Activated naive CD4-positive, alpha-beta T cell treated with anti-CD3 and anti-CD28 coated beads, Interleukin-2, amount 50 U/mL, for 72 hours (primary cell): ENCODE measurements at places on chromosomes 4 and X. TPM values are rescaled to one million over a fixed set of nuclear protein-coding genes. Genes with fewer than 3 reads are reported as not detected.

DNA sequence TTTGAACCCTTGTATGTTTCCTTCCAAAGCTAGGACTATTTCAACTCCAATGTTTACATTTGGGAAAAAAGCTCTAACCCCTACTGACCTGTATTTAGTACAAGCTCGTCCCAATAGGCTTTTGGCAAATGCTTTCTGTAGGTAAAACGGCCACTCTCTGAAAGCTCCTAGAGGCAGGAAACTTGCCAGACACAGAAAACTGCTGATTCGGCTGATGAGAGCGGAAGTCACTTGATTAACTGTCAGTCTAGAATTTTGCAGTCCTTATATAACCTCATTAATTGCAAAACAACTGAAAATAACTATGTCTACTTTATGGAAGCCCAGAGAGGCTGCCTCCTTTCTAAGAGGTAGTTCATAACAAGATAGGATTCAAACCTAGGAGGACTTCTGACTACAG lies 108.1 kb downstream of the TSPAN7 start:
- DNase-seq: no peak

GRCh38 chr4:125357675-125358074 lies 42.9 kb downstream of the FAT4 start:
- no peak for DNase-seq

DNA sequence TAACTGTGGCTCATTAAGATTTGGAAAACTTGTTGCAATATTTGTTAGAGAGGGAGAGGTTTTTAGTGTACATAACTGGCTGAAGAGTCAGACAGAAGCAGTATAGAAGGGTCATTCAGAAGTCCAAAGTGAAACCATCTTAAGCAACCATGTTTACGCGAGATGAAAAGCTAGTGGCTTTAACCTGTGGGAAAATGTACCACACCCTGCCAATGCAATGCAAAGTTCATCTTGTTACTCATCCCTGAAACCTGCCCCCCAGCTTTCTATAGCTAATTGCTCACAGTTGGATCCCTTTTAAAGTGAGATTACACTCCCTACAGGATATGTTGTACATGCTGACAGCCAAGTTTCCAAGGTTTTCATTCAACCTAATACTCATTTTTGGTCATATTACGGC lies 96.7 kb upstream of the RAPGEF2 start:
- DNase-seq: no peak

DNA sequence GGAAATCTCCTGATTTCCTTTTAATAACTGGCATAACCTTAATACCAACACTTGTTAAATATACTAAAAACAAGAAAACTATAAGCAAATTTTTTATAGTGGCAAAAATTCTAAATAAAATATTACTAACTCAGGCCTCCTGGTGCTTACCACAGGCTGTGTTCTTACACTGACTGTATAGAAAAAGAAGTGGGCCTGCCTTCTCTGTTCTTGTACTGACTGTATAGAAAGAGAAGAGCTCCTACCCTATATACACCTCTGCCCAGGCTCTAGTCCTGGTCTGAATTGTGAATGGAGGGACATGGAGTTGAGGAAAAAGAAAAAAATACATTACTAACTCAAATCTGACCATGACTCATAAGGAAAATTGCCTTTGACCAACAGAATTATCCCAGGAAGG lies 7.5 kb downstream of the ZNF41 start:
- no peak for DNase-seq

GRCh38 chr4:56181140-56181953 lies 205.9 kb downstream of the AASDH start:
- no peak for DNase-seq

DNA sequence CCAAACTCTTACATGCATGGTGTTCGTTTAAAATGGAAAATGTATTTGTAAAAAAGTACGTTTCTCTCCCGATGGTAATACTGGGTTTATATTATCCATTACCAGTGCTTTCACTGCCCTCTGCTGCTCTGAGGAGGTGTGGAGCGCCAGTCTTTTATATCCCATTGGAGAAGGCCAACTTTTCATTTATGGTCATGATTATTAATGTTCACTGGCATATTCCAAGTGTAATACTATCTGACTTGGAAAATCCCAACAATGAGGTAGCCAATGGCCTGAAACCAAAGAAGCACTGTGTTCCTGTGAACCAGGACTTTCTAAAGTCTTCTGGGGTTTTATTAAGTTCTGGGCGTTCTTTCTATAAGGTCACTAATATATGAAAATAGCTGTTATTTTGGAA lies 80.7 kb downstream of the SYNPO2 start:
- DNase-seq: no peak

DNA sequence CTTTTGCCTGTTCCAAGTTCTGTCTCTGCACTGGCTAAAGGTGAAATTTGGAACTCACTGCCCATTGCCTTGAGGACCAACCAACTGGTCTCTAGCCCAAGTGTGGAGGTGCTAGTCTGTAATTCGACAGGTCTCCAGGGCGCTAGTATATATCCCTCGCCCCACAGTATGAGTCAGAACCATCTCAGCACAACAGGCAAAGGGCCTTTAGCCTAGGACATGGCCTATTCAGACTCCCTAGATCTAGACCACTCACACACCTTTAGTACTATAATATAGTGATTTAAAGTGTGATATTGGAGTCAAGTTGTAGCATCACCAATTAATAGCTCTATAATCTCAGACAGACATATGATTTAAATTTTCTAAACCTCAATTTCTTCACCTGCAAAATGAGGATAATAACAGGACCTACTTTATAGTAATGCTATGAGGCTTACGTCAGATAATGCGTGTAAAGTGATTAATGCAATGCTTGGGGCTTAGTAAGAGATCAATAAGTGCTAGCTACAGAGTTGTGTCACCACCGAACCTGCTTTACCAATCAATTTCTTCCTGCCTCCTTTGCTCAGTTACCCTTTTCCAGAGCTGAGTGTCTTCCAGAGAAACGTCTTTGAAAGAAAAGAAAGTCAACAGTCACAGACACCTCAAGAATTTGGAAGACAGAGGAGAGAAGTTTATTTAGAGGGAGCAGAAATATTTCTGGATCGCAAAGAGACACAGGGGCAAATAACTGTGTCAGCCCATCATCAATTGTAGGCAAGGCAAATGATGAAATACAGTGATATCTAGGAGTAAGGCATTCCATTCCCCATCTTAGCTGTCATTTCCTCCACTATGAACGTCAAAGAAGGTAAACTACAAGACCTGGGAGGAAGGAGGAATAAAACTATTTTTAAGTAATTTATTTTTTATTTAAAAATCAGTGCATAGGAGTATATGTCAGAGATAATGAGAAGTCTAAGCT lies 2.3 kb downstream of the NOX1 start:
- DNase-seq: no peak

DNA sequence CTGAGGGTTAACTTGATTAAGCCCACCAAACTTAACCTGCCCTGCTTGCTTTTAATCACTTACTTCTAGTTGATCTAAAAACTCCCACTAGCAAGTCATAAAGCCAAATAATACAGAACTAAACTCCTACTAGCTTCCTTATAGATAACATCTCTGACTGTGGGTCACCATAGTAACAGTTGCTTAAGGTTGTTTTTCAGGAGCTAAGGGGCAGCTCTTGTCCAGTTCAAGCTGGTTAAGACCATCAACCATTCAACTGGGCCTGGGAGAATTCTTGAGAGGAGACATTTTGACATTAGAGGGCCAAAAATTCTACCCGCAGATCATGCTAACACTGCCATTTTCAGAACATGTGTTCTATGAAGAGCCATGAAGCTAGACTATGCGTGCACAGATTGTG lies 67.0 kb downstream of the UCHL1 start:
- no peak for DNase-seq

- DNase-seq: no peak
Observed at GRCh38 chr4:99640676-99641075, 17.0 kb downstream of the C4orf54 start.

DNA sequence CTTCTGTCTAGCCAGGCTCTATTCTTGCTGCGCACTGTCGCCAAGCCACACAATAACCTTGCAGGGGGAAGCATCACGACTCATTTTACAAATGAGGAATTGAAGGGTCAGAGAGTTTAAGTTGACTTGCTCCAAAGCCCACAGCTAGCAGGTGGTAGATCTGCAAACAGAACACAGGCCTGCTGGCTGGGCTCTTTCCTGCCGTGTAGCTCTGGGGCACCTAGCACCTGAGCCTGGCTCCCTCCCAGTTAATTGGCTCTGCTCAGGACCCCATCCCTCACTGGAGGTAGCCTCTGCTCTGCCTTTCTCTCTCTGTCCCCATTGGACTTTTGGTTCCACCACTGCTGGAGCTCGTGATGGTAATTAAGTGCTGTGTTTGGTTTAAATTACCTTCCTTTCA lies 98.5 kb downstream of the NSUN7 start:
- no peak for DNase-seq

DNA sequence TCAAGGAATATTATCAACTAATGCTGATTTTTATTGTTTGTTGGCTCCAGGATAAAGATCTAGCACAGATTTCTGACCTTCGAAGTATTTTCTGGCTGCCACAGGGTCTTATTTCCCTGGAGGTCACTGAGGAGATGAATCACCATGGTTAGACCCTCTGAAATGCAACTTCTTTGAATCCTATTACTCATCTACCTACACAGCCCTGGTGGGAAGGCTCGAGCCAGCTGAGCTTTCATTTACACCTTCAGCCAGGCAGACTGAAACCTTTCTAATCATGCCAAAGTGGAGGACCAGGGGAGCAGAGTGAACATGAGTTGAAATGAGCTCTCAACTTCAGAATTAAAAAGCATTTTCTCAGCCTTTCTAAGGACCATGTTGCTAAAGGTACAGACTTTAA lies 130.5 kb downstream of the SMIM20 start:
- no peak for DNase-seq

DNA sequence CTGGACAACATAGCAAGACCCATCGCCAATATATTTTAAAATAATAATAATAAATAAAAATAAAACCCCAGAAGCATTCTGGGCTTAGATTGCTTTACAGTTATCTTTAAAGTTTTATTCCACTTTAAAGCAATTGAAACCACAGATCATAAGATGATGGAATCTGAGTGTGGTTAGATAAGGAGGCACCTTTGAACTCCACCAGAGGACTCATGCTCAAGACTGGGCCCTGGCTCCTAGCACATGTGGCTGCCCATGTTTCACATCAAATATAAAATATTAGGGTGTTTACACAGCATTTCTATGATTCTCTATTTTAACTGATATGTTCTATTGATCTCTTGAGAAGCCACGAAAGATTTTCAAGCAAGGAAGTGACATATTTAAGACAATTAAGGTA lies 52.6 kb upstream of the BBS12 start:
- DNase-seq: no peak

- no peak for DNase-seq
Observed at GRCh38 chrX:122625821-122626220, 558.3 kb upstream of the GRIA3 start.

- DNase-seq: no peak
Observed at GRCh38 chr4:143302536-143302935, 34.1 kb upstream of the GAB1 start.

GRCh38 chr4:41505161-41505661 lies 32.7 kb upstream of the LIMCH1 start:
- no peak for DNase-seq

GRCh38 chr4:47933840-47934239 lies 19.5 kb upstream of the NFXL1 start:
- no peak for DNase-seq

- DNase-seq: no peak
Observed at GRCh38 chr4:2302387-2303119, 40.6 kb upstream of the MXD4 start.

- no peak for DNase-seq
Observed at GRCh38 chr4:2662598-2662997, 93.5 kb downstream of the TNIP2 start.

GRCh38 chr4:182922501-182923284 lies 5.5 kb upstream of the DCTD start:
- no peak for DNase-seq

DNA sequence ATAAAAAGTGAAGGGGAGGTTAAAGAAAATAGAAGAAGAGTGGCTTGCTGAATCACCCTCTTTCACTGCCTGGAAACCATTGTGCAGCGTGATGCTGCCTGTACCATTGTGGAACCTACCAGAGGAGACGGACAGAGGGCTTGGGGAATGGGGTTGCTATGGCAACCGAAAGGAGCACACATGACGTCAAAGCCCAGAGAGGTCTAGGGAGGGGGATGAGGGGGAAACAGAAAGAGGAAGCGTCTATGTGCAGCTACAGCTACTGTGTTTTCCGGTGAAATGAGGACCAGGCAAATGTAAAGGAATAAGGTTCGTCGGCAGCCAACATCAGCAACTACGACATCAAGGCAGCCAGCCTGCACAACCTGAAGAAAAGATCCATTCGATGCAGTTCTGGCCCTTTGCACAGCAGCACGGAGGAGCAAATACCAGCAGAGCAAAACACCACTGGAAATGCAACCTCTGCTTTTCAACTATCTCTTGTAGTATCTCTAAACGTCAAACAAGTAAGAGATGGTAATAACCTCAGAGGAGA lies at the start of gene MAPK10:
TSS of gene MAPK10 (minus strand) at position 110 of the 535 bp plus-strand sequence.
- no peak for DNase-seq

DNA sequence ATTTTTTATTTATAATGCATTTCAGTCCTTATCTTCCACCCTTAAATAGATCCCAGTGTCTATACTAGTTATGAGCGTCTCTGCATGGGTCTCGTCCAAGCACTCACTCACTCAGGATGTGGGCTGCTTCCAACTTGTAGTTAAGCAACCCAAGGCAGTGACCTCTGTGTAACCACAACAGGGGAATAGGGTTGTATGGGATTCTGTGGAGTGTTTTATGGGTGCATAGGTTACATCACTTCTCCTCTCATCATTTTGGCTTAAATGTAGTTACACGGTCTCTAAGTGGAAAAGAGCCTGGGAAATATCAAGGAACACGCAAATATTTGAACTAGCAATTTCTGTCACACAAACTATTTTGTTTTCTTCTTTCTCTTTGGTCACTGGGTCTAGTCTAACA lies 931.0 kb downstream of the STIM2 start:
- no peak for DNase-seq

- no peak for DNase-seq
Observed at GRCh38 chr4:41741354-41741753, 7.2 kb downstream of the PHOX2B start.

GRCh38 chr4:105858466-105859040 lies 36.7 kb upstream of the NPNT start:
- no peak for DNase-seq

DNA sequence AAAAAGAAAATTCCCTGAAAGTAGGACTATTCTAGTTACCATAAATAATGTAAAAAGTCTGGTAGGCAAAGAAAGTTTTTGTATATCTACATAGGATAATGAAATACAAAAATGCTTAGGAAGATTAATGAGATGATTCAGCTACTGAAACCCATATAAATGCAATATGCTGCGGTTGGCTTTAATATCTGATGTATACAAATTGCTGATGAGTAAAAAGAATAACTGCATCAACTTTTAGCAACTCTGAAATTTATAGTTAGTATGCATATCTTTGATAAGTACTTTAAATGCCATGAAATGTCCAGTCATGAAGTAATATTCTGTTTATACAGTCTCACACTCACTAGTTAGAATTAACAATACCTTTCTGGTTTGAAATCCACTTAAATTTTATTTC lies 404.8 kb downstream of the TLL1 start:
- DNase-seq: no peak

GRCh38 chrX:152904151-152905080 lies 6.5 kb downstream of the ZNF185 start:
- peak; percentile 45 for DNase-seq

TMEM31 gene
- 0.49 TPM for total RNA-seq

GAB1 gene
- total RNA-seq: 3.2 TPM

MAGEA2B gene
- total RNA-seq: not detected

CFI gene
- total RNA-seq: not detected

CLGN gene
- not detected for total RNA-seq

IBSP gene
- not detected for total RNA-seq

AASDH gene
- 13.8 TPM for total RNA-seq

TRIM75 gene
- not detected for total RNA-seq

MXRA5 gene
- not detected for total RNA-seq

SLBP gene
- 73.0 TPM for total RNA-seq

RNF128 gene
- not detected for total RNA-seq
